ENCODE measurements at places on chromosomes 5 and 9.

DNA sequence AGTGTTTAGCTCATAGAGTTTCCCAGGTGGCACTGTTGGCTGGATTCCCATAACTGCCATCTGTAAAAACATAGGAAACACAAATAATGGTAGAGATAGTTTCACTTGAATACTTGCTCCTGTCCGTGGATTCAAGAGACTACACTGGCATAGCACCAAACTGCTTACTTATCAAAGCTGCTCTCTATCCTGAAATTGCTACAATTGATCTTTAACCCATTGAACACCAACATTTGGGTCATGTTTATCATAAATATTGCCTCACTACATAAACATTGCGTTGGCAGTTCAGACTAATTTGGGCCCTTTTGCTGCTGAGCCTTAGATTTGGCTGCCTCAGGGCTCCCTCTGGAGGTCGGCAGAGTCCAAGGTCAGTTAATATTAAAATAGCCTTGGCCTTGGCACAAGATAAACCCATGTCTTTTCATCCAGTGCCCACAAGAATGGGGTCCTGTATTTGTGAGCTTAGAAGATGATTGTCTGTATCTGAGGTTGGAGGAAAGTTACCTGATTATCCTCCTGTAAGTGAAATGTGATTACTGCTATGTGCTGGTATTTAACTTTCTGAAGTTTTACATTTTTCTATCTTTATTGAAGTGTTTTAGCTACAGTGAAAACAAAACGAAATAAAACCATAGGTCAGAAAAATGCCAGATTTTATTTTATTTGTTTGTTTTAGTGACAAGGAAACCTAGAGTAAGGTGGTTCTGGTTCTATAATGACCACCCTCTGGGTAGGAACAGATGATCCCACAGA, 4.0 kb upstream of the RANBP3L start:
- DNase-seq: no peak

- DNase-seq: no peak
Observed at GRCh38 chr5:120735076-120735475, 271.0 kb downstream of the PRR16 start.

GRCh38 chr9:35748858-35749514, at the start of the genes GBA2 and RGP1:
Gene GBA2 (minus strand): TSS chr9:35749228. CDS start chr9:35748704, 524 bp downstream.
Gene RGP1 (plus strand): TSS chr9:35749287. CDS start chr9:35749756, 469 bp downstream.
- no peak for DNase-seq

DNA sequence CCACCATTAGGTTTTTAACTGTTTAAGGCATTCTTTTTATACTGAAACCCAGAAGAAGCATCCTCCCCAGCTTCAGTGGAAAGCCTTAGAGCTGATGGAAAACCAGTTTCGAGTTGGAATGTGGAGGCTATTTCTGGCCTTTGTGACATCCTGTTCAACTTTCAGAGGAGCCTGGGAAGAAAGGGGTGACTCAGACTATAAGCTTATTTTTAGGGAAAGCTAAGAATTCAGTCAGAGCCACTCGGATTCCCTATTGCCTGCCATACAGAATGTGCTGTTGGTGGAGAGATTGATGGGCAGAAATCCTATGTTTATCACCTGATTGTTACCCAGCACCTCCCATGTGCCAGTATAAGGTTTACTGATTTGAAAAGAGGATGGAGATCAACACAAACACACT, 19.8 kb downstream of the PALM2AKAP2 start:
- DNase-seq: no peak

DNA sequence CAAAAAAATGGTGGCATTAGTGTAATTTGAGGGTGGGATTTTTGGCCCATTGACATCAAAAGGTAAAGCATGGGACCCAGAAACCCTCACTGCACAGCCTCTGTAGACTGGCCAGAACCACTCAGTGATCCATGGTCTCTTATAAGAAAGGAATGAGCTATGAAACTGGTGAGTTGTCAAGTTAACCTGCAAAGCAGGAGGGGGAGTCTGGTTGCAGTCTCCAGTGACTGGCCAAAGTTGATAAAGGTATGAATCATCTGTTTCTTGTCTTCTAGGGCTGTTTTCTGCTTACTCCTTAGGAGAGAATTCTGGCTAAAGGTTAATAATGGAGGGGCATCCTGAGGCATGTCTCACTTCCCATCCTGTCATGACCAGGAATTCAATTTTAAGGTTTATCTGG, 325.2 kb downstream of the TLR4 start:
- DNase-seq: no peak

DNA sequence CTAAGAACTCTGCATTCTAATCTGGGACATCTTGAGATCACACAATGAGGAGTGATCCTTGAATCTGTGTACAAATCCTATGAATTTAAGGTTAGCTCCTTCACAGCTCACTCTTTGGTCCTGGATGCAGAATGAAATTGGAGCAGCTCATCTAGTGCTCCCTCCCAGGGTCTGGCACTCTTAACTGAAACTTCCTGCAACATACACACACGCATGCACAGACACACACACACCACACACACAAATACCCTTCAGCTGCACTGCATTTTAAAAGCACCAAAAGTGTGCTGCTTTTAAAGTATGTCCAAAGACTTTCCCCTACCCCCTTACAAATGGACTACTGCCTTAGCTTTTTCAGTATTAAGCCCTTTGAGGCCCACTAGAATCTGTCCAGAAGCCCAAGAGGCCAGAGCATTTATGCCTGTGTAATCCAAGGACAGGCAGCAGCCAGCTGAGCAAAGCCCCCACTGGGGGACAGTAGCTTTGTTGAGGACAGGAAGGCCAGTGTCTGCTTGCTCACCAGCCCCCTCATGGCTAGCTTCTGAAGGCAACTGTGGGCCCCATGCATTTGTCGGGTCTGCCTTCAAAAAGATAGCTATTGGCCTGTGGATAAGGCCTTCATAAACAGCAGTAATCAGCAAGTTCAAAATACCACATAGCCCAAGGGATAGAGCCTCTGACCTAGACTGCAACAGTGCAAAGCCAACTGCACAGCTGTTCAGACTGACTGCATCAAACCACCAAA, 43.6 kb downstream of the CDO1 start:
- no peak for DNase-seq

DNA sequence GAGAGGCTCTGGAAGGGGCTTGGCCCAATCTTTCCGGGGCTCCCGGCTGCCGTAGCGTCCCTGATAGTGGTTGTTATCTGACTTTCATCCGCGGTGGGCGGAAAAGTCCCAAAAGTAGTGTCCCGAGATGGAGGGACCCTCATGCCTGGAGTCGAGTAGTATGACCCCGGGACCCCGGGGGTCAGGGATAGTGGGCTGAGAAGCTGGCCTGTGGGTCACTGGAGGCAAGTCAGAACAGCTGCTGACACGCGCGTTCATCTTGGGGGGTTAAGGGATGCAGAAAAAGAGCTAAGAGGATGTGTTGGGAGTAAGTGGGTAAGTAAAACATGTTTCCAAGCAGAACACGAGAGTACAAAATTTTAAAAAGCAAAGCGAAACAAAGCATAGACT, 123.4 kb downstream of the TMEM161B start:
- DNase-seq: no peak

DNA sequence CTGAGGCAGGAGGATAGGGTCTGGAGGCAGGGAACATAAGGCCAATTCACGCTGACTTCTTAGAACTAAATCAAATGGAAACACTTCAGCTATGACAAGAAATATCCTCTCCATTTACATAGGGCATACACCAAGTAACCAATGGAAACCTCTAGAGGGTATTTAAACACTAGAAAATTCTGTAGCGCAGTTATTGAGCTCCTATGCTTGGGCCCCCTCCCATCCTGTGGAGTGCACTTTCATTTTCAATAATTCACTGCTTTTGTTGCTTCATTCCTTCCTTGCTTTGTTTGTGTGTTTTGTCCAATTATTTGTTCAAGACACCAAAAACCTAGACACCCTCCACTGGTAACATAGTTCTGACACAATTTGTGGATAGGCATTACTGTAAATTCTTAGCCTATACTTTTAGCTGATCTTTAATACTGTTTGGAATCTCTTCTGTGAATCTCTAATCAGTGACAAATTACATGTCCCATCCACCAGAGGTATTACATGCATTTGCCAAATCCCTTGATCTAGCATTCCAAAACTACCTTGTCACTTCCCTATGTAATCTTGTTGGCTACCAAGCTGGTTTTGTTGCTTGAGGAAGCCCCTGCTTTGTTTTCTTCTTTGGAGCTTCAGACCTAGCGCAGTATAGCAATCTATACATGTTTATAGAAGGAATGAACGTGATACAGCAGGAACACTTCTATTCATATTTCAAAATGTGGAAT, 61.6 kb downstream of the ST8SIA4 start:
- no peak for DNase-seq

DNA sequence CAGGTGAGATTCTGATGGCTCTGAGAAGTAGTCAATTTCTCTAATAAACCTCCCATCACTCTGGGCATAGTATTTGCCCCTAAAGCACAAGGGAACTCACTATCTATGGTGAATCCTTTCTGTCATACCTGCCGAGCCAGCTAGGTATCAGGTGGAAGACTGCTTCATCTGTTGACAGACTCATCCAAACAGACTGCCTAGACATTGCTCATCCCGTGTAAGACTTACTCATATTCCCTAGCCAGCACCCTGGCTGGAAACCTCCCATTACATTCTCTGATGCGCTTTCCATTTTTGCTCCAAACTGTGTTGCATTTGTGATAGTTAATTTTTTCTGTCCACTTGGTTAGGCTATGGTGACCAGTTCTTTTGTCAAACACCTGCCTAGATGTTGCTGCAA, 595.9 kb downstream of the DNAH5 start:
- no peak for DNase-seq

- no peak for DNase-seq
Observed at GRCh38 chr5:157613385-157614245, 38.0 kb upstream of the ADAM19 start.

DNA sequence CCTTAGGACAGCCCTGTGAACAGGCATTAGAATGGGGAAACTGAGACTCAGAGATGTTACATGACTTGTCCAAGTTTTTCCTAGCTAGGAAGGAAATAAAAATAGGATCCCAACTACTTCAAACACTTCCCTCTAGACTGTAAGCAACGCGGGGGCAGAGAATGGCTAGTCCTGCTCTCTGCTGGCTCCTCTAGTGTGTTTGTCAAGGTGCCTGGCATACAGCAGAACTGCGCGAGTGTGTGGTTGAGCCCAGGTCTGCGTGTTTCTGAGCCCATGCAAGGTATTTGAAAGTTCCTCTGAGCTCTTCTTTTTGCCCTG, 152.5 kb downstream of the MACROH2A1 start:
- DNase-seq: no peak

DNA sequence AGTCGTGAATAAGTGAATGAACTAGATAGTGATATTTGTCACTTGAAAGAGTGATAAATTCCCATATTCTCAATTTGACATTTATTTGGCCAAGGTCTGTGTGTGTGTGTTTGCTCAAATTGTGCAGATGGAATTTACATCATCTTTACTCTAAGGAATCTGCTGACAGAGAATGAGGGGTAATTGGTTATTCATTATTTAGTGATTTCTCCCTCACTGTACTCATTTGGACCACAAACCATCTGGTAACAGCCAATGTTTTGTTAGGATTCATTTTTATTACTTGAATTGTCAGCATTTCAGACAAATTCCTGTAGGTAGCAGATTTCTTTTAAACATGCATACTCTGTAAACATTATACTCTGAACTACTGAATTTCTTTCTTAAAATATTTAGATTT, 15.6 kb downstream of the VCAN start:
- DNase-seq: no peak

DNA sequence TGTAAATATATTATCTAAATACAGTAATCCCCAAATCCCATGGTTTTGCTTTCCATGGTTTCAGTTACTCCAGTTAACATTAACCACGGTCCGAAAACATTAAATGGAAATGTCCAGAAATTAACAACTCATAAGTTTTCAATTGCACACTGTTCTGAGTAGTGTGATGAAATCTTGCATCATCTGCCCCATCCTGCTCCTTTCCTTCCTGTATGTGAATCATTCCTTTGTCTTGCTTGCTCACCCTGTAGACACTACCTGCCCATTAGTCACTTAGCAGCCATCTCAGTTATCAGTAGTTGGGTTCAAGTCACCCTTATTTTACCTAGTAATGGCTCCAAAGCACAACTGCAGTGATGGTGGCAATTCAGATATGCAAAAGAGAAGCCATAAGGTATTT, 1568.5 kb upstream of the WWC1 start:
- DNase-seq: no peak

GRCh38 chr5:95148453-95148852, 136.4 kb downstream of the MCTP1 start:
- no peak for DNase-seq

- DNase-seq: no peak
Observed at GRCh38 chr9:98367371-98367900, 112.0 kb upstream of the TBC1D2 start.

DNA sequence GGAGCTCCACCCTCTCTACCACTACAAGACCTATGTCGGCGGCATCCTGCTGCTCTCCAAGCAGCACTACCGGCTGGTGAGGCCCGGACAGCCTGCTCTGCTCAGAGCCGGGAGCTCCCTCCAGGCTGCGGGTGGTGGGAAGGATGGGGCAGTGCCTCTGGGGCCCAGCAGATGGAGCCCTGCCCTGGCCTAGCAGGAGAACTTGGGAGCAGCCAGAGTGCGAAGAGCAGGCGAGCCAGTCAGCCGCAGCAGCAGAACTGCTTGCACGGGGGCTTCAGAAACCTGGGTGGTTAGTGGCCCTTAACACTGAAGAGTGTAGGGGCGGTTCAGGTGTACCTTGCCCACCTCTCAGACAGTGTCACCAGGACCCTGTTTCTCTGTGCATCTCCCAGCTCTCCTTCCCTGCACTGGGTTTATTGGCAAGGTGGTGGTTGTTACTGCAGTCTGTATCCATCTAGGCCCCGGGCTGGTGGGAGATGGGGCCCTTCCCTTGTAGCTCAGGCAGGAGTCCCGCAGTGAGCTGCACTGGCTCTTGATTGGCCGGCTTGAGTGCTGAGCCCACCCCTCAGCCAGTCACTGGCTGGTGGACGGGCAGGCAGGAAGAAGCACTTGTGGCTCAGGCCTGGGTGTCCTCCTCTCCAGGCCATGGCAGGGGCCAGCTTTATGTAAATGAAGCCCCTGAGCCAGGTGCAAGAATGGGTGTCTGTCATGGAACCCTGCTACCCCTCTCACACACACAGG, 7.7 kb downstream of the B4GALT7 start:
- no peak for DNase-seq

GRCh38 chr5:126452477-126452876, 29.3 kb downstream of the GRAMD2B start:
- DNase-seq: no peak

DNA sequence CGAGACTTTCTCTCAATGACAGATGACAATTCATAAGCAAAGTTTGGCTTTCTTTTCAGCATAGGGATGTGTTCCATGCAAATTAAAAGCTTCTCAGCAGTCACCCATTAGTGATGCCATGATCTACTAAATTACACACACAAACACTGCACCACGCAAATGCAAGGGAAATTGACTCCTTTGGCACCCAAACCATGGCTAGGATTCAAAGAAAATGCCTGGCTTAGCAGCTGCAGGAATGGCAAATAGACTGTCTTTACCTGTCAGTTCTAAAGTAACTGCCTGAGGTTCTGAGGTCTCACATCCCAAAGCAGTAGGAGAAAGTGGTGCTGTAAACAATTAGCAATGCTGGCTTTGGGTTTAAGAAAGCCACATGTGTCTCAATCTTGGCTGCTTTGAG, 108.6 kb upstream of the ATP10B start:
- no peak for DNase-seq

GRCh38 chr5:64015824-64016223, 53.6 kb upstream of the HTR1A start:
- no peak for DNase-seq

GRCh38 chr5:67992923-67993322, 222.6 kb upstream of the PIK3R1 start:
- no peak for DNase-seq

GRCh38 chr5:1883925-1884677, 1.4 kb upstream of the IRX4 start:
- no peak for DNase-seq

GRCh38 chr5:44546286-44546685, 157.1 kb upstream of the FGF10 start:
- DNase-seq: no peak

Data from stimulated activated CD8-positive, alpha-beta memory T cell treated with anti-CD3 and anti-CD28 coated beads, Interleukin-7, amount 100 ng/mL, for 24 hours (primary cell).